ENCODE measurements at places on chromosomes 5 and 9. TPM values are rescaled to one million over a fixed set of nuclear protein-coding genes. Genes with fewer than 3 reads are reported as not detected.
A peak's percentile ranks its signal among the peaks of the same experiment; 100 is the strongest.

Gene TMEM252
- total RNA-seq, result not detected

GRCh38 chr5:38596981-38597380 is 40.5 kb upstream of the LIFR start:
- no peak for DNase-seq

DNA sequence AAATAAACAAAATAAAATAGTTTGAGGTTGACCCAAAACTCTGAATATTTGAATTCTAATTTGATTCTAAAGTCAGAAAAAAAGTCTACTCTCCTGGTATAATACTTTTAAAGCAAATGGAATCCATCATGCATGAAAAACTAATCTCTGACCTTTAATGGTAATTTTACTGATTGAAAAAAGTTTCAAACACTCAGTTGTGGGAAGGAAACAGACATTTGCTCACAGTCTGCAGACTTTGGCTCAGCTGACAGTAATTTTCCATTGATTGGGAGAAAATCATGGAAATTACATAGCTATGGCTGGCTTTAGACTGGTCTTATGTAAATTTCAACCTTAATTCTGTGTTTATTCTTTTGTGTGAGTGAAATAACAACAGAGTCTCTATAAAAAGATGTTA is 574.3 kb downstream of the PDE4D start:
- no peak for DNase-seq

DNA sequence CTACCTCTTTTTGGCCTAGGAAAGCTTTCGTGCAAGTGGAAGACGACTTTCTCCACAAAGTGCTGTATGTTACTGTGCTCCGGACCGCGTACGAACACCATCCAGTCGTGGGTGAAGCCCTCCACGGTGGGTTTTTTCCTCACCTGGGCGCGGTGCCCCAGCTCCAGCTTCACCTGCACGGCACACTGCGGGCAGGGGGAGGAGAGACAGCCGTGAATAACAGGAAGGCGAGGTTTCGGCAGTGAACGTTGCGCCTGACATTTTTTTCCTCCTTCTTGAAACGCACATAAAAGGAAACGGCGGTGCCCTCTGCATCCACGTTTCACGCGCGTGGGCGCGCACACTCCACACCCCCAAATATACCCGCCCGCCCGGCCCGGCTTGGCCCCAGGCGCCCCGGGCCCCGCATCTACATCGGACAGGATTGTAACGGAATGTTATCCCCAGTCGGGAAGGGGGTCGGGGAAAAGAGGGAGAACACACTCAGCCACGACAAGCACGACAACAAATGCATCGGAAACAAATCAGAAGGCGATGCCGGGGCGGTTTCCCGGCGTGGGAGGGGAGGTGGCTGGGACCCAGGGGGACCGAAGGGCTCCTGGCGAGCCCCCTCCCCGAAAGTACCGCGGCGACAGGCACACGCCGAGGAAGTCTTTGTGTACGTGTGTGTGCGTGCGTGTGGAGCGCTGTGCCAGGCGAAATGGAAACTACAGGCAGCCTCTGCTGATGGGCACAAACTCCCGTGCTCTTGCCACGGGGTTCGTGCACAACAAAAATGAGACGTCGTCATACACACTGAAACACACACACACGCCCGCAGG is 1.4 kb downstream of the MLLT3 start:
- peak; percentile 62 for DNase-seq

GRCh38 chr5:105670596-105670995 is 2000.1 kb downstream of the EFNA5 start:
- no peak for DNase-seq

DNA sequence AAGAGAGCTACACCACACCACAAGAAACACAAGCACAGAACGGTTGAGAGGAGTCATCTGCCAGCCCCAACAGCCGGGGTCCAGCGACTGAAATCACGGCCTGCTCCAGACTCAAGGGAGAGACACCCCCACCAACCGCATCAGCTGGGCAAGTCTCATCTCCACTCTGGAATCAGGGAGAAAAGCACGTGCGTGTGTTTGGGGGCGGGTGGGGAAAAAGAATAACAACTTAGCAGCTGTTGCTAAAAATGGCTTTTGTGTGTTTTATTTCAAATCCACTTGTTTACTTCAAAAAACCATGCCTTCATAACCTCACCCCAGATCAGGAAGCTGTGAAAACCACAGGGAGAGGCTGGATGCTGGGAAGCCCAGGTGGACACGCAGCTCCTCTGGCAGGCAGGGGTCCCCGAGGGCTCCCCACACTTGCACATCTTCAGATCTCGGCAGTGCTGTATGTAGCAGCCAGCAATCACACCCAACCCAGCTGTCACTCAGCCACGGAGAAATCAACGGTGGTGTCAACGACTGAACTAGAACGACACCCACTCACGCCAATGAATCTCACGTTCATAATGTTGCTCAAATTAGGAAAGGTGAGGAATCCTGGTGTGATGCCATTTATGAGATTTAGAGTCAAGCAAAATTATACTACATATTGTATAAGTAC is 19.0 kb downstream of the PNPLA7 start:
- no peak for DNase-seq

DNA sequence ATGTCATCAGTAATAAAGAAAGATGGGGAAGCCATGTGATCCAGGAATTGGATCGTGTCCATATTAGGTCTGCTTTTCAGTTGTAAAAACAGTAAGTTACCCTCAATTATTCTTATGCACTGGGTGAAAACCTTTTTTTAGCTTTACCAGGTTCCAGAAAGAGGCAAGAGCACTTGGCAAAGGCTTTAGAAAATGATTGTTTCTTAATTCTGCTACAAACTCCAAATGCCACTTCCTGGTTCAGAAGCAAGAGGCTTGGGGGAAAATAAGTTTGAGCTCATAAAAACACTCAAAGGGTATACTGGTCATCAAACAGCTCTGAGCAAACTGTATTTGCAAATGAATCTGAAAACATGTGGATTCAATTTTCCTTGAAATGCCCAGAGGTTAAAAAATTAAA is 615.6 kb downstream of the EBF1 start:
- no peak for DNase-seq

- DNase-seq, result no peak
These were observed 31.2 kb downstream of the JAKMIP2 start for GRCh38 chr5:147751156-147751830.

GRCh38 chr9:37062336-37062735 is 28.3 kb upstream of the PAX5 start:
- no peak for DNase-seq

DNA sequence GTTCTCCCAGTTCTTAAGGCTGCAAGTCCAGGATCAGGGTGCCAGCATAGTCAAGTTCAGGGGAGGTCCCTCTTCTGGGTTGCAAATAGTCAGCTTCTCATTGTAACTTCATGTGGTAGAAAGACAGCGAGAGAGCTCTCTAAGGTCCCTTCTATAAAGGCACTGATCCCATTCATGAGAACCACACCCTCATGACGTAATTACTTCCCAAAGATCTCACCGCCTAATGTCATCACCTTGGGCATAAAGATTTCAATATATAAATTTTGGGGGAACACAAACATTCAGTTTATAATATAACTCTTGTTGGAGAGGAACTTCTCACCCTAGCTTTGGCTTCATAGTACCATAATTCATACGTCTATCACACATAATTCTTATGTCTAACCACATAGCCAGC is 203.9 kb upstream of the VLDLR start:
- no peak for DNase-seq
